Central memory CD8-positive, alpha-beta T cell (primary cell): ENCODE measurements at places on chromosomes 7 and 10.

DNA sequence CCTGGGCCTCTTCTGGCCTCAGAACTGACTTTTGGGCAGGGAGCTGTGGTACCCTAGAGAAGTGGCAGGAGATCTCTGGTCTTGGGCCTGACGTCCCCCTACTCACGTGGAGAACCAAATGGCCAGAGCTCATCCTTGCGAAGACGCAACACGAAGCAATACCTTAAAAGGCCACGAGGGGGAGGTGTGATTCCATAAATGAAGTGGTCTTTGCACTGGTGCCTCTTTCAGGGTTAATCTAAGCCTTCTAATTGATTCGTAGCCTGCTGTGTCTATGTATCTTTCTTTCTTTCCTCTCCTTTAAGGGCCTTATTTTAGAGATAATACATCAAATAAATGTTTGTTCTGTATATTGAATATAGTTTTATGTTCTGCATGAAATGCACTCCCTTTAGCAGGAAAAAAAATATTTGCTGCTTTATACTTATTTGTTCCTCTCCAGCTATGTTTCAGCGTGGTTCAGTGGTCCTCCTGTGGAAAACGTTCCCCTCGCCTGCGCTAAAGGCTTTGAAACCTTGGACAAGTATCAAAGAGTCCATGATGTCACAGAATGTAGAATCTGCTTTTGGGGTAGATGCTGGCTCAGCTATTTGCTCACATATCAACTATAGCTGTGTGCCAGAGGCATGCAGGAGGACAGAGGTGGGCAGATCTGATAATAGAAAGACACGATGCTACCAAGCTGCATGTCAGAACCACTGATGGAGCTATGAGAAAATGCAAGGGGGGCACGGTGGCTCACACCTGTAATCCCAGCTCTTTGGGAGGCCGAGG lies 41.0 kb downstream of the STRA8 start:
- H3K4me3 ChIP-seq, result no peak overlapping the region
- no peak overlapping the region for H3K27ac ChIP-seq
- H3K27me3 ChIP-seq, result peaks cover 24% of the 10 kb centered on the region
- no peaks in the 10 kb centered on the region for H3K36me3 ChIP-seq

DNA sequence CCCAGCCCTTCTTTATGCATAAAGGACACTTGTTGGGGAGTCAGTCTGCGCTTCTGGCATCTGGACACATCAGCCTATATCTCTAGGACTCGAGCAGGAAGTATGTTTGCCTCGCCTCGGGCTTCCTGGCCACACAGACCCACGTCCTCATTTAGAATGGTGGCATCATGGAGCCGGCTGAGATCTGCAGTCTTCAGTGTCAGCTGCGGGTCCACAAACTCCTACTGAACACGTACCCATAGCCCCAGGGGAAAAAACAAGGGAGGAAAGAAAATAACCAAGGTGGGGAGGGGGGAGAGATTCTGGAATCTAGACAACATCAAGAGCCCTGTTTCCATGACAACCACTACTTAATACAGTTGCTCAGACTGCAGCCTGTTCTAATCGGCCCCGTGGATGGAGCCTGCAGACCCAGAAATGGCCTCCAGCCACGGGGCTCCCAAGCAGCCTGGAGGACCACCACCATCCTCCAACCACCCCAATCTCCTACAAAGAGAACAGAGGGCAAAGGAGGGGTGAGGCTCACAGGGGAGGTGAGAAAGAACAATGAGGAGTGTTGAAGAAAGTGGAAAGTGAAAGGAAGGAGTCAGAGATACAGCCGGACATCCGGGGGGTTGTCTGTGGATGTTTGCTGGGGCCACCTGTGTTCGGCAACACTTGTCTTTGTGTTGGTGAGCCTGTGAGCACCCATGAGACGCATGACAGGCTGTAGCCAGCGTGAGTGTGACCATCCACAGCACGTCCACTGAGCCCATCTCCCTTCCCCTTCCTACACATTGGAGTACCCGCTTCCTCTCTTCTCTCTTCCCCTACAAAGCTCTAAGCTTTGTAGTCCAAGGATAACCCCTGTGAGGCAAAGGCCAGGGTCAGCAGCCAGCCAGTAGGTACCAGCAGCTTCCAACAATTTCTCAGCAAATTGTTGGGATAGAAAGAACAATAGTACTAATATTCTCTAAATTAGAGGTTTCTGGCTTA lies 141.0 kb downstream of the PLXNA4 start:
- H3K4me3 ChIP-seq, result peak overlapping the region; percentile 67
- peaks cover 80% of the 10 kb centered on the region for H3K4me1 ChIP-seq
- H3K36me3 ChIP-seq, result peaks cover 6% of the 10 kb centered on the region
- no peak for DNase-seq
- peak overlapping the region; percentile 78 for H3K27ac ChIP-seq

- H3K4me1 ChIP-seq, result no peaks in the 10 kb centered on the region
- H3K27ac ChIP-seq, result no peak overlapping the region
- no peak overlapping the region for H3K4me3 ChIP-seq
- no peak for DNase-seq
Measured at GRCh38 chr7:85261336-85261735, 74.5 kb upstream of the SEMA3D start.

DNA sequence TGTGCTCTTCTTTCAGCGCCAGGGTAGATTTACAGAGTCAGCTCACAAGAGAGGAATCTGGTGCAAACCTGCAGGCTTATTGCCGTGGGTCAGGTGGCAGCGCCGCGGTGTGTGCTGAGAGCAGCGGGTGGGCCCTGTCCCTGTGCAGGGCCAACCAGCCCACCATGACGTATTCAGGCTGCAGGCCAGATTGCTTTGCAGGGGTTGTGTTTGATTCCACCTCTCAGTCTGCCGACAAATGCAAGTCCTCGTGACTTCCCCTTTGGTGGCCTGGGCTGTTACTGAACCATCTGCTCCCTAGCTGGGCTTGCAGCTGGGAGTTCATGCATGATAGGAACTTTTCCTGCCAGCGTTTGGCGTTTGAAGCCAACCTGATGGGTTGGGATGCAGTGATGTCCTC lies 66.7 kb upstream of the LEP start:
- DNase-seq, result no peak
- H3K27ac ChIP-seq, result no peak overlapping the region
- peaks cover 54% of the 10 kb centered on the region for H3K27me3 ChIP-seq

DNA sequence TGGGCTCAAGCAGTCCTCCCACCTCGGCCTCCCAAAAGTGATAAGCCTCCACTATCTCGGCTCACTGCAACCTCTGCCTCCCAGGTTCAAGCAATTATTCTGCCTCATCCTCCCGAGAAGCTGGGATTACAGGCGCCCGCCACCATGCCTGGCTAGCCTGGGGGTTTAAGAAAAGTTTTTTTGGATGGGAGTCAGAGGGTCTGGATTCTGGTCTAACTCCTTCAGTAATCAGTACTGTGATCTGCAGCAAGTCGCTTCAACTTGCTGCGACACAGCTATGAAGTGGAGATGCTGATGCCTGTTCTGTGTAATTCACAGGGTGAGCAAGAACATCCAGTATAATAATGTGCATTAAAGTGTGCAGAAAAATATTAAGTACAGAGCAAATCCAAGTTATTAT lies 88.4 kb upstream of the AGBL3 start:
- DNase-seq, result no peak
- peaks cover 1% of the 10 kb centered on the region for H3K36me3 ChIP-seq
- H3K27ac ChIP-seq, result no peak overlapping the region
- H3K4me3 ChIP-seq, result no peak overlapping the region
- H3K4me1 ChIP-seq, result no peaks in the 10 kb centered on the region

DNA sequence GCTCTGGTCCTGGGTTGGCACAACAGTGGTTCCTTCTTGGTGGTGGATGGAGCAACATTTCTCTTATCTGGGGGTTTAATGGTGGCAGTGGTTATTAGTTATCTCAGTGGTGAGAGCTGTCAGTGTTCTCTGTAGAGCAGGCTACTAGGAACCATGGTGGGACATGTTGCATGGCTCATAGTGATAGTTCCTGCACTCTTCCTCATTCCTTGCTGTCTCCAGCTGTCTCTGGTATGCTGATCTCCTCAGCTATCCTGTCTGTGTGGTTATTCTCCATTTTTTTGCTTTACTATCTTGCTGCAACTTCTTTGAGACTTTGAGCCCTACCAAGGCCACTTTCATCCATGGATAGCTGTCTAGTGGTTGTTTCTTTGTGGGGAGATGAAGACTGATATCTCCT lies 44.0 kb downstream of the CCDC7 start:
- peaks cover 10% of the 10 kb centered on the region for H3K36me3 ChIP-seq
- H3K27me3 ChIP-seq, result no peaks in the 10 kb centered on the region
- no peak overlapping the region for H3K4me3 ChIP-seq
- no peak for DNase-seq

DNA sequence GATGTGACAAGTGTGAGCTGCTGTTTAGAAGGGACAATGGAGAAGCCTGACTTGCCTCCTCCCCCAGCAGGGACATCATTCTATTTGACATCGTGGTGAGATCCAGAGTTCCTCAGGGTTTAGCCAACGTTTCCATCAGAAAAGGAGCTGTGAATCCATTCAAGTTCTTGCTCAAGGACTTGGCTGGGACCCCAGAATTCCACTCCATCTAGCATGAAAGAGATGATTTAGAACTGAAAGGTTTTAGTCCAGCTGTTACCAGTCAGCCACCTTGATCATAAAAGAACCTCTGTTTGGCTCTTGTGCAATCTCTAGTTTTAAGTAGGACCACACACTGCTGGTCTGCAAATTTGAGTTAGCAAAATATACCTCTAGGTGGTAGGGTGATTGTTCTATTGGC lies 337.6 kb downstream of the FRMD4A start:
- DNase-seq, result no peak
- H3K4me1 ChIP-seq, result no peaks in the 10 kb centered on the region
- H3K27ac ChIP-seq, result no peak overlapping the region
- H3K36me3 ChIP-seq, result peaks cover 1% of the 10 kb centered on the region

DNA sequence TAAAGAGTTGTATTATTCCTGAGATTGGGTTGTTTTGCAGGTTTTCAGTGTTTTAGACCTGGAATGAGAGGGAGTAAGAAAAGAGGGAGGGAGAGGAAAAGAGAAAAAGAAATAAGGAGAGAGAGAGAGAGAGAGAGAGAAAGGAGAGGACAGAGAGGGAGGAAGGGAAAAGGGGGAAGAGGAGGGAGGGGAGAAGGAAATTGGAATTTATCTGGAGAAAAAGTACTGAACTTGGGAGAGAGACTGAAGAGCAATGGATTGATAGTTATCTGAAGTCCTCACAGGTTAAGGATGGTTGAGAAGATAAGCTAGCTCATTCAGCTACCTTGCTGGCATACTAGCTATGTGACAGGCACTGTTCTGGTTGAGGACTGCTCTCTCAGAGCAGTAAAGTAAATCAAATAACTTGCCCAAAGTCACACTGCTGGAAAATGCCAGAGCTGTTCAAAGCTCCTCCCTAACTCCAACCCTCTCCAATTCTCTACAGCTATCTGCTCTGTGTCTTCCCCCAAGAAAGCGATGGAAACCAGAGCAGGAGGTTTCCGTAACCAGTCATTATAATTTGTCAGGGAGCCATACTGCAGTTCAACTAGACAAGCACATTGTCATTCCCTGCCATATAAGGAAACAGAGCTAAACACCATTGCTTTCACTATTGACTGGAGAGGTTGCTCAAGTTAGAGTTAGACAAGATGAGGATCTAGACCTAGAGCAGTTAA lies 10.7 kb downstream of the CALD1 start:
- no peaks in the 10 kb centered on the region for H3K4me1 ChIP-seq
- H3K27me3 ChIP-seq, result peaks cover 2% of the 10 kb centered on the region
- H3K36me3 ChIP-seq, result no peaks in the 10 kb centered on the region
- DNase-seq, result no peak
- H3K27ac ChIP-seq, result no peak overlapping the region

- no peak overlapping the region for H3K4me3 ChIP-seq
- H3K27ac ChIP-seq, result peak overlapping the region; percentile 40
- H3K27me3 ChIP-seq, result no peaks in the 10 kb centered on the region
Measured at GRCh38 chr7:37411444-37412034, 37.1 kb downstream of the ELMO1 start.

- H3K36me3 ChIP-seq, result no peaks in the 10 kb centered on the region
- no peak overlapping the region for H3K4me3 ChIP-seq
- no peaks in the 10 kb centered on the region for H3K4me1 ChIP-seq
- H3K27me3 ChIP-seq, result peaks cover 78% of the 10 kb centered on the region
Measured at GRCh38 chr10:71127104-71127503, 85.3 kb upstream of the UNC5B start.

- peaks cover 16% of the 10 kb centered on the region for H3K4me1 ChIP-seq
- H3K36me3 ChIP-seq, result peaks cover 4% of the 10 kb centered on the region
- H3K27ac ChIP-seq, result no peak overlapping the region
- no peak for DNase-seq
- no peak overlapping the region for H3K4me3 ChIP-seq
- H3K27me3 ChIP-seq, result no peaks in the 10 kb centered on the region
Measured at GRCh38 chr7:75626954-75627353, 111.8 kb downstream of the HIP1 start.

GRCh38 chr10:69123306-69123746 lies 652 bp upstream of the VPS26A start:
- no peak for DNase-seq
- H3K4me3 ChIP-seq, result peak overlapping the region; percentile 93
- peaks cover 19% of the 10 kb centered on the region for H3K36me3 ChIP-seq

GRCh38 chr10:132443605-132443982 lies 46.6 kb downstream of the PWWP2B start:
- peaks cover 6% of the 10 kb centered on the region for H3K36me3 ChIP-seq
- H3K4me1 ChIP-seq, result peaks cover 34% of the 10 kb centered on the region
- no peaks in the 10 kb centered on the region for H3K27me3 ChIP-seq
- DNase-seq, result peak; percentile 53
- H3K4me3 ChIP-seq, result no peak overlapping the region
- H3K27ac ChIP-seq, result peak overlapping the region; percentile 80

DNA sequence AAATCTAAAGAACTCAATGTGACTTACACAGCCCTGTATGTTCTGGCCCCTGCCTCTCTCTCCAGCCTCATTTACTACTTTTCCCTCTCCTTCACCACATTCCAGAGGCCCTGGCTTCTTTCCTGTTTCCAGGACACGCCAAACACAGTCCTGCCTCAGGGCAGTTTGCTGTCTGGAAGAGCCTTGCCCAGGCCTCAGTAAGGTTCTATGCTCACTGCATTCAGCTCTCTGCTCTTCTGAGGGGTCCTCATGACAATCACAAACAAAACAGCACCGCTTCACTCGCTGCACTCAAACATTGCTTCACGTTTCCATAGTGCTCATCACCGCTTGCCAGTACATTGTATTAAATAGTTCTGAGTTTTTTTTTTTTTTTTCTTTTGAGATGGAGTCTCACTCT lies 35.1 kb upstream of the GARS1 start:
- peaks cover 4% of the 10 kb centered on the region for H3K4me1 ChIP-seq
- peaks cover 2% of the 10 kb centered on the region for H3K36me3 ChIP-seq
- no peak overlapping the region for H3K4me3 ChIP-seq
- no peaks in the 10 kb centered on the region for H3K27me3 ChIP-seq
- DNase-seq, result no peak
- no peak overlapping the region for H3K27ac ChIP-seq

- peaks cover 20% of the 10 kb centered on the region for H3K4me1 ChIP-seq
- no peak overlapping the region for H3K27ac ChIP-seq
- H3K36me3 ChIP-seq, result peaks cover 2% of the 10 kb centered on the region
- H3K4me3 ChIP-seq, result no peak overlapping the region
Measured at GRCh38 chr10:129491123-129491734, 24.2 kb downstream of the MGMT start.

GRCh38 chr7:104967088-104967487 lies 46.9 kb upstream of the KMT2E start:
- no peak for DNase-seq
- H3K4me3 ChIP-seq, result no peak overlapping the region
- no peaks in the 10 kb centered on the region for H3K27me3 ChIP-seq
- H3K36me3 ChIP-seq, result peaks cover 4% of the 10 kb centered on the region

GRCh38 chr7:77690289-77690688 lies 6.0 kb upstream of the RSBN1L start:
- H3K27me3 ChIP-seq, result no peaks in the 10 kb centered on the region
- H3K4me1 ChIP-seq, result peaks cover 37% of the 10 kb centered on the region
- DNase-seq, result no peak
- H3K36me3 ChIP-seq, result no peaks in the 10 kb centered on the region
- H3K4me3 ChIP-seq, result no peak overlapping the region
